Ovary (tissue), 10 donors: ENCODE measurements at places on chromosomes 2 and 18.

GRCh38 chr2:120653871-120654270 is 81.8 kb upstream of the GLI2 start:
- DNase-seq, result no peak
- H3K27ac ChIP-seq, result no peak overlapping the region
- no peak overlapping the region for H3K4me3 ChIP-seq
- no peaks in the 10 kb centered on the region for H3K36me3 ChIP-seq
- H3K27me3 ChIP-seq, result no peaks in the 10 kb centered on the region

GRCh38 chr2:134410831-134411231 is 157.0 kb downstream of the MGAT5 start:
- H3K27ac ChIP-seq, result no peak overlapping the region
- H3K36me3 ChIP-seq, result no peaks in the 10 kb centered on the region
- no peak overlapping the region for H3K4me3 ChIP-seq
- DNase-seq, result no peak

DNA sequence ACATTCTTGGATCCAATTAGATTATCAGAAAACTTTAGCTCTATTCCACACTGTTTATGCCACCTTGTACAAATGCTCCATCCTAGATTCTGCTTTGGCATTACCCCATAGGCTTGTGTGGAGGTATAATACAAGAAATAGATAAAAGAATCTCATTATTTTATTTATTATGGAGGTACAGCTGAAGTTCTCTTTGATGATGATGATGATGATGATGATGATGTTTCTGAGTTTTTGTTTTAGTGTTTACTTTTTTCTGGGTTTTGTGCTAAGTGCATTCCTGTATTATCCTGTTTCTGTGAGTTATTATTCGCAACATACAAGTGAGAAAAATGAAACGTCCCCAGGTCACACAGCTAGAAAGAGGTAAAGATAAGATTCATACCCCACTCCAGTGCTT is 43.4 kb downstream of the ANXA4 start:
- DNase-seq, result no peak
- H3K4me1 ChIP-seq, result peaks cover 10% of the 10 kb centered on the region
- H3K27ac ChIP-seq, result no peak overlapping the region
- H3K27me3 ChIP-seq, result no peaks in the 10 kb centered on the region
- no peak overlapping the region for H3K4me3 ChIP-seq
- H3K36me3 ChIP-seq, result no peaks in the 10 kb centered on the region

DNA sequence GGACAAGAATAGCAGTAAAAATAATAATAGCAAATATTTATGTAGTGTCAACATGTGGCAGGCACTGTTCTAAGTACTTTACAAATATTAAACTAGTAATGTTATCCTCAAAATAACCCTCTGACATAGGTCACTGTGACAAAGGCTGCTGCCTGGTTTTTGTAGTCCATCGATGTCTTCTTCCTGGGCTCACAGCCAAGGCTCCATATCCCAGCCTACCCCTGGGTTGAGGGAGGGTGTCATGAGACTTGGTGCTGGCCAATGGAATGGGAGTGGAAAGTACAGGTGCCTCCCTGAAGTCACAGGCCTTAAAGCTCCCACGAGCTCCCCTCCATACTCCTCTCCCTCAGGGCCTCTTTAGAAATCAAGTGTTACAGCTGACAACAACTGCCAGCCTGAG is 159.3 kb downstream of the CYRIA start:
- H3K36me3 ChIP-seq, result no peaks in the 10 kb centered on the region
- no peak overlapping the region for H3K4me3 ChIP-seq
- H3K27ac ChIP-seq, result no peak overlapping the region
- H3K4me1 ChIP-seq, result no peaks in the 10 kb centered on the region
- DNase-seq, result no peak

DNA sequence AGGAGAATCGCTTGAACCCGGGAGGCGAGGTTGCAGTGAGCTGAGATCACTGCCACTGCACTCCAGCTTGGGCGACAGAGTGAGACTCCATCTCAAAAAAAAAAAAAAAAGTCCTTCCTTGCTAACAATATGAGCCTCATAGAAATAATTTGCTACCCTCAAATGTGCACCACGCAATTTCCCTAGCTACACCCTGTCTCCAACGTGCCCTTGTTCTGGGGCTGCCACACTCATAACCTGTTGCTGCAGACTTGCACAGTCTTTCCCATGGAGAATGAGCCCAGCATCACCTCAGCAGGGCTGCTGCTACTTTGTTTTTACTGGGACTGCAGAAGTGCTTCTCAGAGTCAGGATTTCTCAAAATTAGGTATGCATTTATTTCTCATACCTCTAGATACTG is 46.4 kb upstream of the ZNG1B start:
- no peaks in the 10 kb centered on the region for H3K36me3 ChIP-seq
- no peak overlapping the region for H3K4me3 ChIP-seq
- H3K4me1 ChIP-seq, result no peaks in the 10 kb centered on the region
- H3K27me3 ChIP-seq, result no peaks in the 10 kb centered on the region
- no peak for DNase-seq
